ENCODE measurements at places on chromosomes 3 and 15. TPM values are rescaled to one million over a fixed set of nuclear protein-coding genes. Genes with fewer than 3 reads are reported as not detected.

Gene STRA6
- 0.17 TPM for total RNA-seq

Gene CHST13
- total RNA-seq, result not detected

Gene CPLX3
- total RNA-seq, result not detected

Gene CLDN11
- total RNA-seq, result 272 TPM
